WTC11 (cell line): ENCODE measurements at places on chromosomes 13 and 19. TPM values are rescaled to one million over a fixed set of nuclear protein-coding genes. Genes with fewer than 3 reads are reported as not detected.

GRCh38 chr19:44752816-44753625 lies 4.5 kb downstream of the BCL3 start:
- H3K27me3 ChIP-seq: peaks cover 87% of the 10 kb centered on the region
- no peak overlapping the region for H3K27ac ChIP-seq
- no peaks in the 10 kb centered on the region for H3K36me3 ChIP-seq

- peaks cover 20% of the 10 kb centered on the region for H3K4me1 ChIP-seq
- H3K27me3 ChIP-seq: no peaks in the 10 kb centered on the region
- DNase-seq: no peak
Observed at GRCh38 chr19:32653599-32653915, 21.4 kb downstream of the ANKRD27 start.

DNA sequence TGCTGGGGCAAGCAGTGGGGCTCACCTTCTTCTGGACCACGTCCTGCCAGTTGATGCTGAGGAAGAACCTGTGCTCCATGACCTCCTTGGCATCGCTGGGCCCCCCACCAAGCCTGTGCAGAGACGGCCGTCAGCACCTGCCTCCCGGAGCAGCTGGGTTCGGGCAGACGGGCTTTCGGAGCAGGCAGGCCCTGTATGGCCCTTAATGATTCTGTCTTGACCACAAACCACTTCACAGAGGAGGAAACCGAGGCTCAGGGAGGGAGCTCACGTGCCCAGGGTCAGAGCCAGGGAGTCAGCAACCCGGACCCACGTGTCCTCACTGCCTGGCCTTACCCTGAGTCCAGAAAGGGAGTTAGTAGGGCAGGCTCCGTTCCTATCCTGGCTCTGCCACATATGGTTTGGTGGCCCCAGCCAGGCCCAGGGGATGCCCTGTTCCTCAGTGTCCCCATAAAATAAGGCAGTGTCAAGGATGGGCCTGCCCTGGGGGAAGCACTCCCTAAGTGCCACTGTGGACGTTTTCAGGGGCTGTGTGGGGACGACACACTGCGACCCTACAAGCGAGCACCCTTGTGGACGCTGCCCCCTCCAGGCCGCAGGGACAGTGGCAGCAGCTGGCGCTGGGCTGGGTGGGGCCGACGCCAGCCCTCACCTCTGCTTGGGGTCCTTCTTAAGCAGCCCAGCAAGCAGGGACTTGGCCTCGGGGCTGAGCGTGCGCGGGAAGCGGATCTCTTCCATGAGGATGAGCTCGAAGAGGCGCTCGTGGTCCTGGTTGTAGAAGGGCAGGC lies 8.9 kb upstream of the CCNP start:
- H3K36me3 ChIP-seq: peaks cover 22% of the 10 kb centered on the region; the same call in 1 of the 2 replicates
- no peaks in the 10 kb centered on the region for H3K27me3 ChIP-seq
- no peak overlapping the region for H3K4me3 ChIP-seq
- peak; percentile 56 for DNase-seq
- H3K27ac ChIP-seq: no peak overlapping the region

DNA sequence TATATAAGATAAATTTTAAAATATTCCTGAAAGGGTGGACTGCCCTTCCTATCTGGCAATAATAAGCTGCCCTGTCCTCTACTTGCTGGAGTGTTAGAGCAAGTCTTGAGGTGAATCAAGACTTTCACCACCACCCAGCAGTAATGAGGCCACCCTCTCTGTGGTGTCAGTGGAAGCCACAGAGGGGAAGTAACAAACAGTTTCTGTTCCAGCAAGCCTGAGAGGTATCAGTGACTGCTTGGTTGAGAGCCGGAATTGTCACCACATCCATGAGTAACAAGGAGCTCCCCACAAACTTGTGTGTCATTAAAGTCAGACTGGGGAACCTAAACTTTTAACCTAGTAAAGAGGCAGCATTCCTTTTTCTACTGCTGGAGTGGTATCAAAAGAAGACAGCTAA lies 532.7 kb upstream of the SPRY2 start:
- peaks cover 12% of the 10 kb centered on the region for H3K4me1 ChIP-seq
- no peaks in the 10 kb centered on the region for H3K36me3 ChIP-seq
- H3K27me3 ChIP-seq: peaks cover 15% of the 10 kb centered on the region

DNA sequence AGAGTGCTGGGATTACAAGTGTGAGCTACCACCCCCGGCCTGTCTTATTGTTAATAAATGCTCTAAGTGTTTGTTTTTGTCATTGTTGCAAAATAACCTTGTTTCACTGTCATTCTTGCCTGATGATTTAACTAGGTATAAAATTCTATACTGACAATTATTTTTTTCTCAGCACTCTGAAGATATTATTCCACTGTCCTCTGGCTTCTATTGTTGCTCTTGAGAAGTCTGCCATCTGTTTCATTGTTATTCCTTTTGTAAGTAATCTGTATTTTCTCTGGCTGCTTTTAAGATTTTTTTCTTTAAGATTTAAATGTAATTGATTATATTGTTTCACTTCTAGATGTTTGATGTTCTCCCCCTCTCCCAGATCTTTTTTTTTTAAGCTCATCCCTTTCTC lies 17.6 kb downstream of the ZNF420 start:
- no peaks in the 10 kb centered on the region for H3K27me3 ChIP-seq
- H3K4me3 ChIP-seq: no peak overlapping the region
- no peaks in the 10 kb centered on the region for H3K4me1 ChIP-seq
- no peak for DNase-seq

- peaks cover 29% of the 10 kb centered on the region for H3K27me3 ChIP-seq
- DNase-seq: no peak
- no peak overlapping the region for H3K4me3 ChIP-seq
- H3K4me1 ChIP-seq: peaks cover 29% of the 10 kb centered on the region
- H3K36me3 ChIP-seq: no peaks in the 10 kb centered on the region
- H3K27ac ChIP-seq: no peak overlapping the region
Observed at GRCh38 chr13:73054712-73055111, 4.1 kb upstream of the KLF5 start.

DNA sequence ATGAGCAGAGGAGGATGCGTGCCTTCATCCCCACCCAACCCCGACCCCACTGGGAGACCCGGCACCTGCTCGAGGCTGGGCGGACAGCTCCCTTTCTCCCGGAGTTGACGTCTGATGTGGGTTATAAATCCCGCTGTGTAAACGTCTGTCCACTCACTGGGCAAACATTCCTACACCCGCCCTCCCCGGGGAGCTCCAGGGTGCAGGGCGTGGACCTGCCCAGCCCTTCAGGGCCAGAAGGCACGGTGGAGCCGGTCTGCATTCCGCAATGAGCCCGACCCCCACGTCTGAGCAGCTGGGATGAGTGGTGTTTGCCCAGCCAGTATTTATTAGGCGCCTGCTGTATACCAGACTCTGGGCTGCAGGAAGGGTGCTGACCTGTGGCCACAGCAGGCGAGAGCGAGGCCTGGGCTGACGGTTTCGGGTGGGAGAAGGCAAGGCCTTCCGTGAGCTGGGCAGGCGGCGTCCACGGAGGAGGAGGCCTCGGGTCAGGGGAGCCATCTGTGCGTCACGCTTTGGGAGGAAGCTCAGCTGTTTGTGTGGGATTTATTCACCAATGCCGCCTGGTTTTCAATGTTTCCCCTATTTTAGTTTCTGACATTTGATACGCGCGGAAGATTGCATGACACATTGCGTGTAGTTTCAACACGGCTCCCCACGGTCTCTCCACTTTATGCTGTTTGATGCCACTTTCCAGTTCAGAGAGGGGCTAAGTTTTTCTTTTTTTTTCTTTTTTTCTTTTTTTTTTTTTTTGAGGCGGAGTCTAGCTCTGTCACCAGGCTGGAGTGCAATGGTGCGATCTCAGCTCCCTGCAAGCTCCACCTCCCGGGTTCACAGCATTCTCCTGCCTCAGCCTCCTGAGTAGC lies 2.0 kb downstream of the MISP start:
- H3K4me1 ChIP-seq: no peaks in the 10 kb centered on the region
- H3K27me3 ChIP-seq: no peaks in the 10 kb centered on the region; the same call in 1 of the 2 replicates
- no peak overlapping the region for H3K4me3 ChIP-seq
- H3K36me3 ChIP-seq: no peaks in the 10 kb centered on the region
- DNase-seq: no peak

- peaks cover 23% of the 10 kb centered on the region for H3K4me1 ChIP-seq
- no peak for DNase-seq
- H3K27ac ChIP-seq: no peak overlapping the region
- peaks cover 12% of the 10 kb centered on the region for H3K27me3 ChIP-seq
- H3K36me3 ChIP-seq: no peaks in the 10 kb centered on the region
Observed at GRCh38 chr13:20719783-20720182, 16.3 kb downstream of the IL17D start.

GRCh38 chr19:18263324-18264136 lies 10.7 kb downstream of the IQCN start:
- H3K4me1 ChIP-seq: no peaks in the 10 kb centered on the region
- no peak for DNase-seq
- no peaks in the 10 kb centered on the region for H3K36me3 ChIP-seq
- H3K4me3 ChIP-seq: no peak overlapping the region
- H3K27me3 ChIP-seq: peaks cover 3% of the 10 kb centered on the region; the same call in 1 of the 2 replicates
- H3K27ac ChIP-seq: no peak overlapping the region

DNA sequence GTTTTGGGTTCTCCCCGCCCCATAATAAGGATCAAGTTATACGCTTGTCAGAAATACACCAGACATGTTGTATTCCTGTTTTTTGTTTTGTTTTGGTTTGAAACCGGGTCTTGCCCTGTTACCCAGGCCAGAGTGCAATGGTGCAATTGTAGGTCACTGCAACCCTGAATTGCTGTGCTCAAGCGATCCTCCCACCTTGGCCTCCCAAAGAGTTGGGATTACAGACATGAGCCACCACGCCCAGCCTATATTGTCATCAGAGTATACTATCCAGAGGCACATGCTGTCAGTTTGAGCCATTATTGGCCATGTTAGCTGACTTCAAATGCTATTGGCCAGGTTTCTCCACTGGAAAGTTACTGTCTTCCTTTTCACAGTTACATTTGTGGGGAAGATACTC lies 9.8 kb downstream of the SAFB start:
- no peaks in the 10 kb centered on the region for H3K27me3 ChIP-seq
- DNase-seq: no peak
- no peak overlapping the region for H3K4me3 ChIP-seq
- H3K27ac ChIP-seq: no peak overlapping the region
- H3K36me3 ChIP-seq: peaks cover 19% of the 10 kb centered on the region

GRCh38 chr19:5487222-5487621 lies 32.0 kb downstream of the ZNRF4 start:
- H3K27me3 ChIP-seq: peaks cover 71% of the 10 kb centered on the region
- no peak for DNase-seq
- H3K36me3 ChIP-seq: peaks cover 2% of the 10 kb centered on the region; the same call in 1 of the 2 replicates
- no peak overlapping the region for H3K4me3 ChIP-seq
- H3K4me1 ChIP-seq: no peaks in the 10 kb centered on the region
- no peak overlapping the region for H3K27ac ChIP-seq

- H3K4me3 ChIP-seq: no peak overlapping the region
- no peaks in the 10 kb centered on the region for H3K27me3 ChIP-seq
- no peaks in the 10 kb centered on the region; the same call in 1 of the 2 replicates for H3K36me3 ChIP-seq
- peaks cover 11% of the 10 kb centered on the region for H3K4me1 ChIP-seq
- no peak for DNase-seq
Observed at GRCh38 chr13:93736909-93737308, 510.3 kb downstream of the GPC6 start.

DNA sequence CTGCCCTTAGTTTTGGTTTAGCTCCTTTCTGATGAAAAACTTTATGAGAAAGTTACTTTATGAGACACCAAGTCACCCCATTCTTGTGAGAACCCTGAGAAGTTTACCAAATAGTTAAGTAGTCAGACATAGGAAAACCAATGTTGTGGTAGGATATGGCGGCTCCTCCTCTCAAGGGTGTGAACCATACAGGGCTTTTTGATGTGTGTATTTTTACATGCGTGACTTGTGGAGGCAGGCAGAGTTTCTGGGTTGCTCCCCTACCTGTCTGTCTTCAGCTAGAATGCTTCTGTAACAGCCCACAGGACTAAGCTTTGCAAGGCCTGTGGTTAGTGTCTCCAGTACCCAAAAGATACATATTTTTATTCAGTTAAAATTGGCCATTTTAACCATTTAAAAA lies 18.3 kb downstream of the UBAC2 start:
- no peak for DNase-seq
- H3K4me1 ChIP-seq: peaks cover 48% of the 10 kb centered on the region
- 0 out of 2 replicates have a peak overlapping the region, but pooled peaks have one; percentile 71 for H3K27ac ChIP-seq
- no peak overlapping the region for H3K4me3 ChIP-seq
- no peaks in the 10 kb centered on the region for H3K27me3 ChIP-seq

DNA sequence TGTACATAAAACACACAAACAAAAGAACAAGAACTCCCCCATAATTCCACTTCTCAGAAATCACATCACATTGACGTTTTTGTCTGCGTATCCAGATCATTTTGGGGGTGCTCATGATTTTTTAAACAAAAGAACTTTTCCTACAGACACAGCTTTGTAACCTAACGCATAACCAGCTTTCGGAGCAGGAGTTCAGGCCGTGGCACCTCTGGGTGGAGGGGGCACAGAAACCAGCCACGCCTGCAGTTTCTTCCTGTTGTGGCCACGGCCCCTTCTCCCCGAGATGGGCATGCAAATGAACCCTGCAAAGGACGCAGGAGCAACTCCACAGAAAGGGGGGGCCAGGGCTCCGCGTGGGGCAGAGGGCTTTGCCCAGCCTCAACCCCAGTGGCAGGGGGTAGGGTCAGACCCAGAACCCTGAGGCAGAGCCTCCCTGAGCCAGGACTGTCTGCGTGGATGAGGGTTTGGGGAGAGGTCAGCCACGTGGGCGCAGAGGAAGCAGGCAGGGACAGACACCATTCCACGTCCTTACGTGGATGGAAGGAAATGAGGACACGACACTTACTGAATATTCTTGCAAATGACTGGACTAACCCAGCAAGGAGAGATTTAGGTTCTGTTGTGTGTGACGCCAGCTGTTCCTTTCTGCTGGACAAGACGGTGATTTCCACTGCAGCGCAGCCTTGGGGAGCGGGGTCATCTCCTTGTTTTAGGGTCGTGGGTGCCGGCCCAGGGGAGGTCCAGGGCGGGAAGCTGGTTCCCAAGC lies 64.4 kb downstream of the RASA3 start:
- peaks cover 24% of the 10 kb centered on the region for H3K4me1 ChIP-seq
- H3K27me3 ChIP-seq: no peaks in the 10 kb centered on the region
- H3K4me3 ChIP-seq: no peak overlapping the region

GRCh38 chr19:52138278-52138982 lies 1.3 kb downstream of the ZNF616 start:
- H3K36me3 ChIP-seq: peaks cover 22% of the 10 kb centered on the region
- peak overlapping the region; percentile 97 for H3K4me3 ChIP-seq
- peak; percentile 62 for DNase-seq
- peak overlapping the region; percentile 97 for H3K27ac ChIP-seq

GRCh38 chr19:50818859-50819472 lies 4.6 kb downstream of the KLK1 start:
- no peak overlapping the region for H3K27ac ChIP-seq
- H3K36me3 ChIP-seq: no peaks in the 10 kb centered on the region; the same call in 1 of the 2 replicates
- H3K4me3 ChIP-seq: peak overlapping the region; percentile 77
- H3K27me3 ChIP-seq: peaks cover 89% of the 10 kb centered on the region
- H3K4me1 ChIP-seq: peaks cover 37% of the 10 kb centered on the region

- no peak overlapping the region for H3K27ac ChIP-seq
- peaks cover 4% of the 10 kb centered on the region for H3K4me1 ChIP-seq
- no peak overlapping the region for H3K4me3 ChIP-seq
- no peak for DNase-seq
Observed at GRCh38 chr19:41796901-41797300, 514 bp downstream of the CEACAM3 start.

GRCh38 chr19:36054119-36054732 lies at the start of gene THAP8:
TSS of gene THAP8 (minus strand) at chr19:36054285. CDS start at chr19:36054217, 68 bp downstream.
- DNase-seq: peak; percentile 98
- H3K36me3 ChIP-seq: peaks cover 10% of the 10 kb centered on the region
- no peaks in the 10 kb centered on the region for H3K27me3 ChIP-seq
- peaks cover 30% of the 10 kb centered on the region for H3K4me1 ChIP-seq
- H3K27ac ChIP-seq: peak within 1 kb of the TSS; percentile 98

Gene SUCLA2
- 47.6 to 66.8 TPM (median 51.1 TPM) in 3 replicates for total RNA-seq

Gene SULT2B1
- total RNA-seq: 0.96 to 2.1 TPM (median 1.3 TPM) in 3 replicates

Gene APOC1
- total RNA-seq: 76.2 to 101 TPM (median 86.5 TPM) in 3 replicates

Gene ZNF428
- 19.2 to 20.1 TPM (median 20.0 TPM) in 3 replicates for total RNA-seq

Gene LILRA2
- total RNA-seq: not detected in 3 replicates

Gene KLHL26
- total RNA-seq: 13.1 to 14.2 TPM (median 14.2 TPM) in 3 replicates

Gene CGB8
- 0.31 TPM in 1 of 3 replicates, not detected in the others for total RNA-seq

Gene SIGLEC12
- not detected in 3 replicates for total RNA-seq
